Activated T-cell treated with anti-CD3 and anti-CD28 coated beads, Interleukin-2, amount 50 U/mL, for 24 hours (primary cell): ENCODE measurements at places on chromosomes 6 and 20.

DNA sequence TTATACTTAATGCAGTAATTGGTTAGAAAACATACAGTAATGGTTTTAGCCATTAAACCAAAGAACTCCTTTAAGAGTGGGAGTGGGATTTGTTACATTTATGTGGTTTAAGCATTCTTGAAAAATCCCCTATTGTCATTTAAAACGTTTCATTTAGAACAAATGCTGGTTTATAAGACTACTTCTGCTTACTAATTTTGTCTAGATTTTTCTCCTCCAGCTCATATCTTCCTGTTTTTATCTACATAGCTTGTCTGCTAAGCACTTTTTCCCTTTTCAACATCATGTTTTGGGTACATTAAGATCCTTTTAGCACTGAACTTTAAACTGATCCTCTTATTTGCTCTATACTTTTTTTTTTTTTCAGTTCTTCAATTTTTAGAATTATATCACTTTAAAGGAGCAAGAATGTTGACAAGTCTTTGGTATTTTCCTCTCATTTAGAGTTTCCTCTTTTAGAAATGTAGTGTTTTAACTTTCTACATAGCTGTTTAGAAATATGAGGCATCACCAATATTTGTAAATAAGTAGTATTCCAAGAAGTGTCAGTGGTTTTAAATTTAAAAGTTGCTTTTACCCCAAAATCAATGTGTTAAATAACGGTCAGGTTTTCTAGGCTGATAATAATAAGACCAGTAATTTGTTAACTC, 80.9 kb downstream of the SESN1 start:
- no peak for DNase-seq
- peak overlapping the region; percentile 79 for H3K27ac ChIP-seq
- H3K27me3 ChIP-seq, result no peaks in the 10 kb centered on the region
- H3K36me3 ChIP-seq, result peaks cover 8% of the 10 kb centered on the region

- no peaks in the 10 kb centered on the region for H3K36me3 ChIP-seq
- DNase-seq, result no peak
- H3K4me3 ChIP-seq, result no peak overlapping the region
- no peak overlapping the region for H3K27ac ChIP-seq
- peaks cover 10% of the 10 kb centered on the region for H3K4me1 ChIP-seq
Measured at GRCh38 chr20:38156888-38157634, 8.0 kb downstream of the TGM2 start.

DNA sequence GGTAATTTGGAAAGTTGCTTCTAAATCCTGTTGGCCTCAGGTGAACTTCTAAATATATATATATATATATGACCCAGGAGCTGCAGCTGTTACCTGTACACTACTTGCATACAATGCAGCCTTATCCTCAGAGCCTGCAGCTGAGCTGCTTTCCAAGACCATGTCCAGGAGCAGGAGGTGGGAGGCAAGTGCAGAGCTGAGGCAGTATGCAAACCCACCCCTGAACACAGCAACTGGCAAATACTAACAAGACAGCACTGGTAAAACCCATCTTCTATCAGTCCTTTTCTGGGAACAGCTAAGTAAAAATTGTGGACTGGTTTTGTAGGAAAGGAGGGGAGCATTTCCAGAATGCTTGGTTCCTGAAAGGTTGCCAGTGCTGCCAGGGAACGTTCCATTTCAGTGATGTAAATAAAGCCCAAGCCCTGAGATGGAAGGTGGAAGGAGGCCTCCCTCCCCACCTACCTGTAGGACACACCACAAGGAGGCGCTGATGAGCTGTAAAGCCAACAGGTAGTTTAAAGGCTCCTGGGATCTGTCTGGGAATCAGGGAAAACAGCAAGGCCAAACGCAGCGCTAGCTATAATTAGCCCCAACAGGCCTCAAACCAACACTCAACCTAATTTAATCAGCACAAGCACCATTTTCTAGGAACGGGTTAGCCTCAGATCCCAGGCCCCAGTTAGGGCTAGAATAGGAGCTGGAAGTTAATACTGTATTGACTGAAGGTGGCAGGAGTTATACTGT, 93.8 kb upstream of the MAP7 start:
- H3K27ac ChIP-seq, result no peak overlapping the region
- peak; percentile 82 for DNase-seq
- no peaks in the 10 kb centered on the region for H3K4me1 ChIP-seq

DNA sequence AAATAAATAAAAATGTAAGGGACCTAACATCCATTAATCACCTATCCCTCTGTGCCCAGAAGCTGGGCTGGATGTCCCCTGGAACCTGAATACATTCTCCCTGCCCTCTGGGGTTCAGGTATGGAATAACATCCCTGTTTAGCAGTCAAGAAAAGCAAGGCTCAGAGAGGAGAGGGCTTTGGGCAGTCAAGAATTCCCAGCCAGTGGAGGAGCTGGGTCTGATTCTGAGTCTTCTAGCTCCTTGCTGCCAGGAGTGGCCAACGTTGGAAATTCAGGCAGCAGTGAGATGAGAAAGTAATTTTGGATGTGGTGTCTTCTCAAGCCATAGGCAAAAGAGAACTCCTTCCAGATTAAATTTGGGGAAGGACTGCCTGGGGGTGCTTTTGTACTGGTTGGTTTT, 42.6 kb upstream of the ZNFX1 start:
- peaks cover 58% of the 10 kb centered on the region for H3K27me3 ChIP-seq
- no peak for DNase-seq
- H3K4me1 ChIP-seq, result peaks cover 36% of the 10 kb centered on the region
- no peaks in the 10 kb centered on the region for H3K36me3 ChIP-seq
- H3K27ac ChIP-seq, result no peak overlapping the region

DNA sequence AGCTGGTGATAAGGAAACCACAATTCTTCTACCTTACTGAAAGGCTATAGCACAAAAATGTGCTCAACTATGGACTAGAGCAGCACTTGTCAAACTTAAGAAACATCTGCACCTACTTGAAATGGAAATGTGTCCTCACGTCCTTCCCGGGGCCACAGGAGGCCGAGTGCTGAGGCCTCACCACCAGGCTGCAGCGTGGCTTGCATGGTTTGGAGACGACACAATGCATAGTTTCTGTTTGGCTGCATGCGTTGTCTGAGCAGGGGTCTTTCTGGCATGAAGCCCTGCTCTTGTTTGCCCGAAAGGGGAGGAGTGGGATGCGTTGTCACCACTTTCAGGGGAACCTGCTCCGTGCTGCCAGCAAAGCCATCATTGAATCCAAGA, 228.8 kb downstream of the TTLL2 start:
- H3K27ac ChIP-seq, result no peak overlapping the region
- DNase-seq, result no peak
- no peaks in the 10 kb centered on the region for H3K36me3 ChIP-seq
- no peak overlapping the region for H3K4me3 ChIP-seq
- H3K27me3 ChIP-seq, result no peaks in the 10 kb centered on the region

DNA sequence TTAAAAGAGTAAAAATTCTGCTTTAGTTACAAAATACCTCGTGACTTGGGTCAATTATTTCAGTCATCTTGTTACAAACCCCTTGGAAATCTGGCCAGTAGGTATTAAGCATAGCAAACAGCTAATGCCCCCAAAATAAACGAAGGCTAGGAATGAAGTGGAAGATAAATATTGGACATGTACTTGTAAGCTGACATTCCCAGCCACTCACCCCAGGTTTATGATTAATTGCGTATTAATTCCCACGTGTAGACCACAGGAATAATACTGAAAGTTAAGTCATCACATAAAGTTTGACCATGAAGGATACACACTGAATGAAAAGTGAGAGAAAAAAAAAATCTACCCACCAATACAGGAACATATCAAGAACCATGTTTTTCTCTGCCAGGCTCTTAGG, 936.5 kb upstream of the ADGRB3 start:
- DNase-seq, result no peak
- no peaks in the 10 kb centered on the region for H3K4me1 ChIP-seq
- H3K27ac ChIP-seq, result no peak overlapping the region
- no peaks in the 10 kb centered on the region for H3K27me3 ChIP-seq
- H3K36me3 ChIP-seq, result no peaks in the 10 kb centered on the region
- no peak overlapping the region for H3K4me3 ChIP-seq

DNA sequence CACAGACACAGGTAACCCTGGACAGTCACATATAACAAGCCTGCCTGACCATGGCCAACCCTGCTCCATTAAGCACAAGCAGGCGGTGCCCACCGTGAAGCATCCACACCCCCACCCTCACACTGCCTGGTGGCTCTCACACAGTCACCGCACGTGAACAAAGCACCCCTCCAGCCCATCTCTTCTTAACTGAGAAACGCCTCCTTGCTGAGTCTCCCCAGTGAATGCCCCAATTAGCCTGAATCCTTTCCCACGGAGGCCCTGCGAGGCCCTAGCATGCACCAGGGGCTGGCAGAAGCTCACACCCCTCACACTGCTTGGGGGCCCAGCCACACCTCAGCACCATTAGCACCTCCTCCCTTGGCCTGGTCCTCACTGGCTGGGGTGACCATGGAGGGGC, 72.3 kb downstream of the GRM4 start:
- no peaks in the 10 kb centered on the region for H3K27me3 ChIP-seq
- no peak for DNase-seq

GRCh38 chr6:77178821-77179220, 284.5 kb downstream of the HTR1B start:
- no peak overlapping the region for H3K27ac ChIP-seq
- no peaks in the 10 kb centered on the region for H3K27me3 ChIP-seq
- H3K36me3 ChIP-seq, result no peaks in the 10 kb centered on the region
- no peaks in the 10 kb centered on the region for H3K4me1 ChIP-seq
- no peak overlapping the region for H3K4me3 ChIP-seq

GRCh38 chr6:82646231-82646615, 282.6 kb downstream of the TPBG start:
- H3K27ac ChIP-seq, result no peak overlapping the region
- H3K36me3 ChIP-seq, result no peaks in the 10 kb centered on the region
